ENCODE measurements at places on chromosomes 4 and X.

DNA sequence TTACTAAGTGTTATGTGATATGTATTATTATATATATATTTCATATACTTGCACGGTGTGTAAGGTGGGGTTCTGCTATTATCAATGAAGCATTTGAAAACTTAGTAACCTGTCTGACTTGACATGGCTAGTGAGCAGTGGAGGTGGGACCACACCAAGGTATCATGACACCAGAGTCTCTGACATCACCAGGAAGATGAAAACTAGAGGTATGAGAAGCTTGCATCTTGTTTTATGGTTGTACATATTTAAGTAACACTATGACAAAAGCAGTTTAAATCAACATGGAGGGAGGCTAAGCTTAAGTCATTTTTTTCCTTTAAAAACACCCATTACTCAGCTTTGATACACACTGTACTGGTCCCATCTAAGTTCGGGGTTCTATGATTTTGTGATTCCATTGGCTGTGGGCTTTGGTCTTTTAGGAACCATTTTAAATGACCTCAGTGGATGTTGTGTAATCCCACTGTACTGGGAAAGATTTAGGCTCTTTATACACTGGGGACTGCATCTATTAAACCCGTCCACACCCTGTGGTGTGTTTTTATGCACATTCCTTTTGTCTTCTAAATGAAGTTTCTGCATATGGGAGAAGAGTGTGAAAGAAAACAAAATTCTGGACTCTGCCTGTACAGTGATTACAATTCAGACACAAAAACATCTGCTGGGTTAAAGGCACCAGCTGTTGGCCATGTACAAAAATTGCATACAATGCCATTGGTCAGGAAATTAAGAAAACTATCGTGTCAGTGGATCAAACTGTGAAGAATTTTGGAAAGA lies 570.6 kb downstream of the SPRY1 start:
- DNase-seq: no peak

- no peak for DNase-seq
Measured at GRCh38 chr4:116180157-116180601, 905.2 kb downstream of the TRAM1L1 start.

DNA sequence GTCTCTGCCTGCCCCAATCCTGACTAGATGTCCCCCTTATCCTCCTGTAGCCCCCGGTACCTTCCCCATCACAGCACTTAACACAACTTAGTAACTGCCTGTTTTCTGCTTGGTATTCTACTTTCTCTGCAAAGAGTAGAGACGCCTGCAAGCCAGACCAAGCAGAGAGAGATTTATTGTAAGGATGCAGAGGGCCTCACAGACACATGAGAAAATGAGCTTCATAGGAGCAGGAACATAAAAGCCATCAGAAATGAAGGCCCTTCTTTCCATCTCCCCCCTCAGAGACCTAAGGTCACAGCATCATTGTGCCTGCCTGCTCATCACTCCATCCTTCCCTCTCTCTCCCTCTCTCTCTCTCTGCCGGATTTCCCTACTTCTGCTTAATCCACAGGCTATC lies 305.7 kb upstream of the NOCT start:
- no peak for DNase-seq

- no peak for DNase-seq
Measured at GRCh38 chrX:124605511-124605910, 259.1 kb downstream of the SH2D1A start.

DNA sequence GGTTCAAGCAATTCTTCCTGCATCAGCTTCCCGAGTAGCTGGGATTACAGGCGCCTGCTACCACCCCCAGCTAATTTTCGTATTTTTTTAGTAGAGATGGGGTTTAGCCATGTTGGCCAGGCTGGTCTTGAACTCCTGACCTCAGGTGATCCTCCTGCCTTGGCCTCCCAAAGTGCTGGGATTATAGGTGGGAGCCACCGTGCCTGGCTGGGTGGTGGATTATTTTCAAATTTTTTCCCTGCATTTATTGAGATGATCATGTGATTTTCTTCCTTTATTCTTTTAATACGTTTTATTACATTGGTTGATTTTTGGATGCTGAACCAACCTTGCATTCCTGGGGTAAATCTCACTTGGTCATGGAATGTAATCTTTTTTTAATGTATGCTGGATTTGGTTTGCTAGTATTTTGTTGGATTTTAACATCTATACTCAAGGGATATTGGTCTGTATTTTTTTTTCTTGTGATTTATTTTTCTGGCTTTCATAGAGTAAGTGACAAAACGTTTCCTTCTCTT lies 30.9 kb downstream of the BMP2K start:
- DNase-seq: no peak

DNA sequence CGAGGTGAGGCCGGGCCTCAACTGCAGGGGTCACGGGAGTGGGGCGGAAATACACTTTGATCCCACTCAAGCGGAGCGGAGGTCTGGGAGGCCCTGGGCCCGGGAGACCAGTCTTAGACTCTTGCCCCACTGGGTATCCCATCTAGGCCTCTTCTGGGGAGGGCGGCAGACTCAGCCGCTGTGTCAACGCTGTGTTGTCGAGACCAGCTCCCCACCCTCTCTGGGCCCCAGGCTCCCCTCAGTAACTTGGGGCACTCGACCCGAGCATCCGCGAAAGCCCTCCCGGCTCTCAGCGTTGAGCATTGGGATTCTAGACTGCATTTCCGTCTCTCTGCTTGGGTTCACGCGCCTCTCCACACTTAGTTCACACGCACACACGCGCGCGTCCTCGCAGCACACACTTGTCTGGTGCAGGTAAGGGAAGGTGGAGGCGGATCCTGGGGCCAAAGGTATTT lies 1.7 kb downstream of the NKX3-2 start:
- DNase-seq: no peak

- no peak for DNase-seq
Measured at GRCh38 chrX:131827935-131828334, 195.2 kb upstream of the STK26 start.

DNA sequence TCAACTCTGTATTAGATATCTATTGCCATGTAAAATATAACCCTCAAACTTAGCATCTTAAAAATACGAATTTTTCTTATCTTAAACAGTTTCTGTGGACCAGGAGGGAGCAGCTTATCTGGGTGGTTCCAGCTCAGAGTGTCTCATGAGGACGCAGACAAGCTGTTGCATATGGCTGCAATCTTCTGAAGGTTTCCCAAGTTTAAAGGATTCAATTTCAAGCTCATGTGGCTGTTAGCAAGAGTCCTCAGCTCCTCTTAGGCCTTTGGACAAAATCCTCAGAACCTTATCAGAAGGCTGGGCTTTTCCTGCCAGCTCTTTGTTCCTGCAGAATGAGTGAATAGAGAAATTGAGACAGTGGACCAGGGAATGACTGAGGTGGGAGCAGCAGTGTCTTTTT lies 2.8 kb upstream of the CTSO start:
- DNase-seq: no peak

- DNase-seq: no peak
Measured at GRCh38 chr4:71235311-71236201, 103.3 kb upstream of the SLC4A4 start.

GRCh38 chrX:12013211-12013618 lies 125.1 kb upstream of the FRMPD4 start:
- DNase-seq: no peak

DNA sequence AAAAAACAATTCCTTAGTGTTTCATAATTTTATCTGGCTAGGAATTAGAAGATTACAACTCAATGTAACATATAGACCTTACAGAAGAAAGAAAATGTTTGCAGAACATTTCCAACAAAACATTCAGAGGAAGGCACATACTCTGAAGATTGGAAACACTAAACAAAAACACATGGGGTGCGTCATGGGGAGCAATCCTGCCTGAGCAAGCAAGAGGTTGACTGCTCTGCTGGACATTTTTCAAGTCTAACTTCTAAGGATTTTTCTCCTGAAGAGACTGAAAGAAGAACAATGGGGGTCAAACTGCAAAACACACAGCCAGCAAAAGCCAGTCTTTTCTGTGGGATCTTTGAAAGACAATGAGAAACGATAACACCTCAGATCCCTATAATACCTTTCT lies 182.8 kb downstream of the GUCY2F start:
- no peak for DNase-seq

GRCh38 chrX:17632942-17633341 lies 104.4 kb upstream of the SCML1 start:
- no peak for DNase-seq

All from anterior cingulate cortex (tissue), 58 donors.